ENCODE measurements at places on chromosomes 2 and 18.

- DNase-seq = no peak
Observed at GRCh38 chr2:143482771-143483170, 353.6 kb downstream of the ARHGAP15 start.

GRCh38 chr2:111972955-111973565 lies 74.7 kb downstream of the MERTK start:
- peak; percentile 47 for DNase-seq

- peak; percentile 9 for DNase-seq
Observed at GRCh38 chr2:96325041-96325883, at the start of gene ITPRIPL1. Gene ITPRIPL1 (plus strand): TSS chr2:96325317. CDS start chr2:96325840, 523 bp downstream.

DNA sequence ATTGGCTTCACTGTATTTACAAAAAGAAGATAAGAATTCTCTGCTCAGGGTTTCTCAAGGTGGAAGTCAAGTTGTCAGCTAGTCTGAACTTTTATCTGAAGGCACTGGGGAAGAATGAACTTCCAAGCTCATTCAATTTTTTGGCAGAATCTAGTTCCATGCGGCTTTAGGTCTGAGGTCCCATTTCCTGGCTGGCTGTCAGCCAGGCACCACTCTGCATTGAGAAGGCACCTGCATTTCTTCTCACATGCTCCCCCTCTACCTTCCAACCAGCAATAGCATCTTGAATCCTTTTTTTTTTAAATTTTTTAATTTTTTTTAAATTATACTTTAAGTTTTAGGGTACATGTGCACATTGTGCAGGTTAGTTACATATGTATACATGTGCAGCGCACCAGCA lies 46.2 kb upstream of the RPE start:
- DNase-seq = no peak

- DNase-seq = peak; percentile 24
Observed at GRCh38 chr2:71380665-71381064, 49.1 kb downstream of the ZNF638 start.

DNA sequence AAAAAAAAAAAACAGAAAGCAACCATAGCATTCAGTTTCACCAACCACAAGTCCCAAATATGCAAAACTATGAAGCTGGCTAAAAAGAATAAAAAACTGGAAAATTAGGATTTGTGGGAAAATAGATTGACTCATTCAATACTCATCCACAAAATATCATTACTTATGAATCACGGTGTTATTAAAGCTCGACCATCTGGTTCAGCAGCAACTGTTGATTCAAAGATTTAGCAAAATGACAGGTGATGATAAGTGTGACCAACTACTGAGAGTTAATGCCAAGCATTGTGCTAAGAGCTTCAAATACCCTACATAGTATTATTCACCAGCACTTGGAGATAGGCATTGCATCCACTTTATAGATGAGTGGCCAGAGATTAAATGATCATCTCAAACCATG lies 26.2 kb upstream of the XDH start:
- peak; percentile 95 for DNase-seq

- DNase-seq = no peak
Observed at GRCh38 chr18:66734451-66734850, 130.6 kb upstream of the CDH19 start.

DNA sequence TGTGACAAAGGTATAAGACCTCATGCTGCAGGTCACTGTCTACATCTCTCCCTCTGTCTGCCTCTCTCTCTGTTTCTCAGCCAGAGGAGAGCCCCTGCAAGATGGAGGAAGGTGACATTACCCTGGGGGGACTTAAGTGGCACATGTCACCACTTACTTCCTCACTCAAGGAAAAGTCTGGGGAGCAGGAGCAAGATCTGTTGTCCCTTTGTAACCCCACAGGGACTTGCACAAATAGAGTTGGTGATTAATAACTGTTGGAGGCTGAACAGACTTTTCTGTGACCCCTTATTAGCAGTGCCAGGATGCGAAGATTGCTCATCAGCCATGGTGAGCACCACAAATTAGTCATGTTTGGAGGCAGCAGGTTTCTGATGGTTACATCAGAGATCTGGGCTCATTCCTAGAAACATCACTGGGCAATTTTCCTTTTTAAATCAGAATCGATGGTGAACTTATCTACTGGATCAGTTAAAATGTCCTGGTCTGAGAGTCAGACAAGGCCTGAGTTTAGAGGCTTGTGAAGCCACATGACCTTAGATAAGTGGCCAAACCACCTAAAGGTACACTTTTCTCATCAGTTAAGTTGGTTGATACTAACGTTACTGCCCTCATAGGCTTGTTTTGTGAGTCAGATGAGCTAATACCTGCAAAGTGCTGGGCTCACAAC lies 81.2 kb upstream of the LTBP1 start:
- peak; percentile 99 for DNase-seq

DNA sequence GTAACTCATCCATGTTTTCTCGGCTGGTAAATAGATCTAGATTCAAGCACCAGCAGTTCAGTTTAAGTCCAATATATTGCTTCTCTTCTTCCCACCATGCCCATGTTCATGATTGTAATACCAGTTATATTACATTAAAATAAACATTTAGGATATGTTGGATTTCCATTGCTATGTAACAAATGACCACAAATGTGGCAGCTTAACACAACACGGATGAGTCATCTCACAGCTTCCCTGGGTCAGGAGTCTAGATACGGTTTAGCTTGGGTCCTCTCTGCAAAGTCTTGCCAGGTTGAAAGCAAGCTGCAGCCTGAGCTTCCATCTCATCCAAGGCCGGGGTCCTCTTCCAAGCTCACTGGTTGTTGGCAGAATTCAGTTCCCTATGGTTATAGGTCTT lies 39.4 kb upstream of the SMAD2 start:
- DNase-seq = peak; percentile 65

GRCh38 chr2:77666251-77666980 lies 144.2 kb upstream of the LRRTM4 start:
- DNase-seq = no peak

DNA sequence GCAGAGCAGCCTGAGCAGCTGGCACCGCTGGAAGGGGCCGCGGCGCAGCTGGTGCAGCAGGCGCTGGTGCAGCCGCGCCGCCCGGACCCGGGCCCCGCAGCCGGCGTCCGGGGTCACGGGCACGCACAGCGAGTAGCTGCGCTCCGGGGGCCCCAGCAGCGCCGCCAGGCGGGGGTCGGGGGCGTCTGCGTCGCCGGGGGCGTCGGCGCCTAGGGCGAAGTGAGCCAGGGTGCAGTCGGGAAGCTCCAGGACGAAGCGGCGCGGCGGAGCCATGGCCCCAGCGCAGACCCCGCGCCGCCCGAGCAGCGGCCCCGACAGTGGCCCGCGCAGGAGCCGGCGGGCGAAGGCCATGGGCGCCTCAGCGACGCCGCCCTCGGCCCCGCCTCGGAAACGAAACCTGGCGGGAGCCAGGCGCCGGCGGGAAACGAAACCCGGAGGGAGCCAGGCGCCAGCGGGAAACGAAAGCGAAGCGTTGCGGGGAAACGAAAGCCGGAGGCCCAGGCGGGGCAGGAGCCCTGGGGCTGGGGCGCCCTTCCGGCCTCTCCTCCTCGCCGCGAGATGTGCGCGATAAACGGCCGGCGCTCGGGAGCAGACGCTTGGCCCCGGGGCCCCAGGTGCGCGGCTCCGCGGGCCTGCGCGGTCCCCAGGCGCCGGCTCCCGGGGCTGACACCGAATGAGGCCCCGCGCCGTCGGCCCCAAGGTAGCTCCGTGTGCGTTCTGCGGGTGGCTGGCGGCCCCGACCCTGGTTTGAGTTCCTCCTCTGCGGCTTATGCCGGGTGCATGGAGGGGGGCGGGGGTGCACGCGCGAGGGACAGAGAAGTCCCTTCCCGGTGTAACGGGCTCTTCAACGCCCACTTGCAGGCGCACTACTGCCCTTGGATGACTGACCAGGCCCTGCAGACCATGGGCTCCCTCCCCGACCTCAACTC lies at the start of gene CMPK2:
TSS of gene CMPK2 (minus strand) at position 562 of the 929 bp plus-strand sequence. CDS start at position 351, 211 bp downstream.
- peak; percentile 51 for DNase-seq

DNA sequence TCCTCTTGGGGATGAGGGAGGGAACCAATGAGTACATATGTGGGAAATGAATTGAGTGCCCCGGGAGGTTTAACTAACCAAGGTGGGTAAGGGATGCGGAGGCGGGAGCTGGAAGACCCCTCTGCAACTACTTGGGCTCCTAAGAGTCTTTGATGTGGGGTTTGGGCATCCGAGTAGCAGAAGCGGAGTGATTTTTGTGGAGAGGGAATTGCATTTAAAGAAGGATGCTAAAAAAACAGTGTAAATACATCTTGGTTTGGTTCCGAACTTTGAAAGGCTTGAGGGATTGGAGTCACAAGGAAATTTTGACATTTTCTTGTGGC lies 215.7 kb downstream of the MCFD2 start:
- no peak for DNase-seq

DNA sequence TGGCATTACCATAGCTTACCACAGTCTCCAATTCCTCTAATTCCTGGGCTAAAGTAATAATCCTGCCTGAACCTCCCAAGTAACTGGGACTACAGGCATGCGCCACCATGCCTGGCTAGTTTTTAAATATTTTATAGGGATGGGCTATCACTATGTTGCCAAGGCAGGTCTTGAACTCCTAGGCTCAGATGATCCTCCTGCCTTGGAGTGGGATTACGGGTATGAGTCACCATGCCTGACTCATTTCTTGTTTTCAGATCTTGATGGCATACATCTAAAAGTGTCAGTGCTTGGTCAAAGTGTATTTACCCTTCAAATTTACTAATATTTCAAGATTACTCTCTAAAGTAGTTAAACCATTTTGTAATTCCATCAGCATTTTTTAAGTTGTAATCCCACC lies 9.4 kb upstream of the SOCS6 start:
- no peak for DNase-seq

DNA sequence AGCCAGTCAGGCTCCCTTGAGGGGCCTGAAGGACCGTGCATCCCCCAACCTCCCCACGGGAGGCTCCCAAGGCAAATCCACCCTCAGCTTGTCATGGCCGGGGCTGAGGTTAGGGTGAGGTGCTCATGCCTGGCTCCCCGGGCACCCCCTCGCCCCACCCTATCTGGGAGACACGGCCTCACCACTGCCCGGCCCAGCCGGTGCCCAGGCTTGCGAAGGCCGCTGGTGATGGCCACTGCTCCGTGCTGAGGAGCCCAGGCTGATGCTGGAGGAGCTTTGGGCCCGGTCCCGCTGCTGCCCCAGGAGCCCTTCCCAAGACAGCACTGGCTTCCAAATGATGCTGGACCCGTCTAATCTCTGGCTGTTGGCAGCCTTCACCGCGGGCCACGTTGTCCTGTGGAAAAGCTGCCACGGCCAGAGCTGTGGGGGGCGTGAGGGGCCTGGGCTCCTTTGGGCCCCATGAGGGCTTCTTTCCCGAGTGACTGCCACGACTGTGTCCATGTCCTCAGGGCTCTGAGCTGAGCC lies 135.7 kb upstream of the CTDP1 start:
- DNase-seq = no peak

- DNase-seq = peak; percentile 45
Observed at GRCh38 chr2:188966079-188966571, 8.0 kb upstream of the COL3A1 start.

GRCh38 chr2:11541693-11542274 lies 7.9 kb downstream of the GREB1 start:
- DNase-seq = no peak

DNA sequence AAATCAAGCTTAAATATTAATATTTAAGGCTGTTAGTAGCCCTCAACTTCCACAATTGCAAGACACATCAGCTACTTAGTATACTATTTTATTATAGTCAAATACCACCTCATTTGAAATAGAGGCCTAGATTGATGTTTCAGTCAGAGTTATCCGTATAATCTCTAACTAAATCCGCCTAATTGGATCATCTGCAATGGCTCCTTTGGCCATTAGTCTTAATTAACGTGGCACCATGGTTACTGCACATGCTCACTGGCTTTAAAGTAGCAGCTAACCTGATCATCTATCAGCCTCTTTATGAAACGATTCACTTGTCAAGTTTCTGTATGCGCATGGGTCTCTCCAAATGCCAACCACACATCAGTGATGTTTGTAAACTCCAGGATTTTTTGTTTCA lies 112.3 kb downstream of the COLEC12 start:
- no peak for DNase-seq

GRCh38 chr2:116754381-116755101 lies 1060.0 kb upstream of the DDX18 start:
- no peak for DNase-seq

GRCh38 chr18:44143072-44143471 lies 537.6 kb upstream of the SETBP1 start:
- DNase-seq = no peak

DNA sequence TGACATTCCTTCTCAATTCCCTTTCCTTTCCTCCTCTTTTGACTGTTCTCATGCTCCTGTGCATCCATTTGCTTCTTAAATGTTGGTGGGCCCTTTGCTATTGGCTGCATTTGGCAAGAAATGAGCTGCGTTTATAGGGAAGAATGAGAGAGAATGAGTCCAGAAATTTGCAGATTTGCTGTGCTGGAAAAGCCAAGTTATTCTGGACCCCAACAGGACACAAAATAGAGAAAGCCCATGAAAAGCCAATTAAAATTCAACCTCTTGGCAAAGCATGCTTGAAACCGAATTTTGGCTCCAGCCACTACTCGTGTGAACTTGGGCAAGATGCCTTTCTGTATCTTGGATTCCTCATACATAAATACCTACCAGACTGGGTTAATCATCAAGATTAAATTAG lies 1.3 kb upstream of the SCLY start:
- no peak for DNase-seq

DNA sequence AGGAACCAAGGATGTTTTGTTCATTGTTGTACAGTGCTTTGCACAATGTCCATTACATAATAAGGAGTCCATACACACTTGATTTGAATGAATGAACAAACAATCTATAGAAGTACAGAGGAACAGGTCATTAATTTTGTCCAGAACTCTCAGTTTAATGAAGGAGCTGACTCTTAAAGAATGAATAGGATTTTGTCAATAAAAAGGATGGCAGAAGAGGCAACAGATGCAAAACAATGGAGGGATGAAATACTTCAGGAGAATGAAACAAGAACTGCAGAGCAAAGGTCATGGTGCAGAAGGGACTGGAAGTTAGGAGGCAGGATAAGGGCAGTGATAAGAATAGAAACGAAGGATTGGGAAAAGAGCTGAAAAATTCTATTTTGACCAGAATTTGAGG lies 28.7 kb upstream of the COL5A2 start:
- no peak for DNase-seq

- DNase-seq = peak; percentile 18
Observed at GRCh38 chr2:219783359-219783975, 156.0 kb downstream of the SLC4A3 start.

GRCh38 chr2:200172944-200173581 lies 133.4 kb upstream of the SPATS2L start:
- peak; percentile 90 for DNase-seq

DNA sequence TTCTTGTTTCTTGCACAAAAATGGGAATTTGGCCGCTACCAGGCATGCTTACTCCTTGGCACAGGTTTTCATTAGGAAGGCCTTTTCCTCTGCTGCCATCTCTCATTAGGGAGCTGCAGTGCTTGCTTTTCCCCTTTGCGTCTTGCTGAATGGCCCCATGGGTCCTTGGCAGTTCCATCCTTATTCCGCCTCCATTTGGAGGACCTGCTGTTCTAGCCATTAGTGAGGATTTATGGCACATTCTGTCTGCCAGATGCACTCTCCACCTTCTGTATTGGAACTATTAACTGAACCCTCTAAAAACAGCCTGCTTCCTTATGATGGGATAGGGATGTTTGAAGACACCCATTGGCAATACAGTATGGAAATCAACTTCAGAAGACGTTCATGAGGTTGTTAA lies 103.5 kb upstream of the NOSTRIN start:
- DNase-seq = no peak

- DNase-seq = no peak
Observed at GRCh38 chr2:191845248-191845715, 1.6 kb downstream of the CAVIN2 start.

- no peak for DNase-seq
Observed at GRCh38 chr2:123163398-123163797, 861.7 kb upstream of the CNTNAP5 start.

- DNase-seq = no peak
Observed at GRCh38 chr2:237482485-237482884, 4.6 kb upstream of the MLPH start.

Data from fibroblast of skin of scalp (primary cell).